ENCODE measurements at places on chromosomes 5 and 9.

- no peak for DNase-seq
Measured at GRCh38 chr9:122001491-122002201, 91.5 kb downstream of the TTLL11 start.

- no peak for DNase-seq
Measured at GRCh38 chr9:102642651-102643050, 352.5 kb upstream of the CYLC2 start.

DNA sequence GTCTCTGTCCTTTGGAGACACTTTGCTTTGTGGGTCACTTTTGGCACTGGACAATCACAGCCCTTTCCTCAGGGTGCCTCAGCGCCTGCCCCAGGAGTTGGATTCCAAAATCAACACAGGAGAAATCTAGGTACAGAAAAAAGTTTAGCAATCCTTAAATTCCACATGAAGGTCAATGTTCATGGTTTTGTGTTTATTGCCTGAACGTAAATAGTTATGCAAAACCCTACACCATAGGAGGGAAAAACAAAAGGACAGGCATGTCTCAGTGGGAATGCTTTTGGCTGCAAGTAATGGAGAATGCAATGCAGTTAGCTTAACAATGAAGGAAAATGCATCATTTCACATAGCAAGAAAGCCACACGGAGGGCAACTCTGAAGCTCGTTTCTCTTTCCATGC is 6.5 kb upstream of the HMCN2 start:
- no peak for DNase-seq

DNA sequence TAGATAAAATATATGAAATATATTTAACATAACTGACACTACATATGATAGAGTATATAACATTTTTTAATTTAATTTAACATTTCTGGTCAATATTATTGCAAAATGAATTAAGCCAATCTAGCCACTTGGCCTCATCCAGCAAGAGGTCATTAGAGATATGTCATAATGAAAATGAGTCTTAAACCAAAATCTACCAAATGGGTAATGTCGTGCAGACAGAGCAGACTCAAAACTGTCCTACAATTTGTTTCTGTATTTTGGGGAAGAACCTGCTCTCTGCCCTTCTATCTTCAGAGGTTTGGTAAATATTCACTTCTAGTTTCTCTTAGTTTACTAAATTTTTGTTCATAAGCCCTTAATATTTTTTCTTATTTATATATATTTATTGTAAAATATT is 61.4 kb downstream of the ARHGEF28 start:
- DNase-seq = no peak

- no peak for DNase-seq
Measured at GRCh38 chr5:42021923-42022322, 96.8 kb downstream of the FBXO4 start.

- DNase-seq = no peak
Measured at GRCh38 chr5:168291342-168291963, at the start of gene WWC1. Gene WWC1 (plus strand): TSS chr5:168291645. CDS start chr5:168292153, 508 bp downstream.
